Activated B cell treated with CpG ODN at 0.5 μM for 24 hours (primary cell): ENCODE measurements at places on chromosomes 7 and 10.

- DNase-seq, result no peak
Observed at GRCh38 chr10:131514454-131514853, 202.9 kb upstream of the TCERG1L start.

DNA sequence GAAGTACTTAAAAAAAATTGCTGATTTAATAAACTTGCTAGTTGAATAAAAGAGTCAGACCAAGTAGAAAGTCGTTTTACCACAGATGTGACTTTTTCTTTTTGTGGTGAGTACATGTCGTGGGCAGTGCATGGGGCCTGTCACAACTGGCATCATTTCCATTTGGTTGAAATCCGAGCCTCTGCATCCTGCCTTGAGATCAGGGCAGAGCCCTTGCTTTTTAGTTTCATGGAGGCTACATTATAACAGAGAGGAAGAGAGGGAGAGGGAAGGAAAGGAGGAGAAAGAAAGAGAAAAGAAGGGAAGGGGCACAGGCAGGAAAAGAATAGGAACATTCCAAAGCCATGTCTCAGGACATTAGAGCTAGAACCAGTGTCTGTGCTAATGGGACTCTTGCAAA lies 20.4 kb upstream of the INSYN2A start:
- no peak for DNase-seq

GRCh38 chr7:25820432-25821040 lies 331.5 kb upstream of the NFE2L3 start:
- no peak for DNase-seq

- no peak for DNase-seq
Observed at GRCh38 chr7:14341200-14341775, 351.8 kb upstream of the ETV1 start.

- no peak for DNase-seq
Observed at GRCh38 chr10:122128357-122128756, 139.4 kb downstream of the TACC2 start.
